ENCODE measurements at places on chromosomes 4 and X.

DNA sequence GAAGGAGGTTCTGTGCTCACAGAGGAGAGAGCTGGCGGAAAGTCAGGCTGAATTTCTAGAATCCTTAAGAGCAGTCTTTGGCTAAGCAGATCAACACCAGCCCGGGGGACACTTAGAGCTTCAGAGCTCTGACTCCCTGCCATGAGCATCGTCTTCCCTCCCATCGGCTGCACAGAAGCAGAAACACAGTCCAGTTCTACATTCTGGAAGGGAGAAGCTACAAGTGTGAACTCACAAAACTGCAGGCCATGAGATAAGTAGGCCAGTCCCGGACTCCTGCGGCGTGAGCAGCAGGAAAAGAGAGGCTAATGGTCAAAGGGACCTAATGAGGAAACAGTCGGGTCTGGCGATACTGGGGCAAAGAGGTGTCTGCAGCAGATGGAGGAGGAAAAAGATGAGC lies 211.5 kb downstream of the DHX15 start:
- DNase-seq, result no peak

DNA sequence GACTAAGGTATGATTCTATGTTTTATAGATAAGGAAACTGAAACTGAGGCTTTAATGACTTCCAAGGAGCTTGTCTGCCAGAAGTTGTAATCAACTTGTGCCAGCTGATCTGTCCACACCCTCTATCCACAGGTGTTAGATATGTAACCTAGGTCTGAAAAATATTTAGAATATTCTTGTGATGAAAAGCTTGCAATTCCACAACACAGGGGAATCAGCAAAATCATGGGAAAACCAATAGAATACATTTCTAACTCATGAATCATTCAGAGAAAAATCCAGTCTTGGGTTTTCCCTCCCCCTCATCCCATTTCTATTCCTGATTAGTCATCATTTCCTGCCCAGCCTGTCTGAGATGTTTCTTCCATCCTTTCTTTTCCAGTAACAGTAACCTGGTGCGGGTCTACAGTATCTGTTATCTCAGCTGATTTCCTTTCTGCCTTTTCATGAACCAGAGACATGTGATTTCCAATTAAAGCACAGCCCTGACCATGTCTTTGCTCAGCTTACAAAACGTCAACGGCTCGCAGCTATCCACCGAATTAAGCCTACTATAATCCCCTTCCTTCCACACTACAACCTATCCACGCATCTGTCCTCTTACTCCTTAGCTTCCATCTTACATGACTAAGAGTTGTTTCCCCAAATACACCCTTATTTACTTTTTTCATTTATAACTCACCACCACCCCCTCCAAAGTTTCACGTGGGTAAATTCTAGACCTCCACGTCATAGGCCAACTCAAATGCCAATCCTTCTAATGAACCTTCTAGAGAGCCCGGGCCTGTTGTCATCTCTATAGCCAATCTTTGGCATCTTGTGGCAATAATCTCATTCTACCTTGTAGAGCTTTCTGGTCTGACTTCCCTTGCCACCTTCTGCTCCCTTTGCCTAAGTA lies 961 bp upstream of the NOCT start:
- no peak for DNase-seq

DNA sequence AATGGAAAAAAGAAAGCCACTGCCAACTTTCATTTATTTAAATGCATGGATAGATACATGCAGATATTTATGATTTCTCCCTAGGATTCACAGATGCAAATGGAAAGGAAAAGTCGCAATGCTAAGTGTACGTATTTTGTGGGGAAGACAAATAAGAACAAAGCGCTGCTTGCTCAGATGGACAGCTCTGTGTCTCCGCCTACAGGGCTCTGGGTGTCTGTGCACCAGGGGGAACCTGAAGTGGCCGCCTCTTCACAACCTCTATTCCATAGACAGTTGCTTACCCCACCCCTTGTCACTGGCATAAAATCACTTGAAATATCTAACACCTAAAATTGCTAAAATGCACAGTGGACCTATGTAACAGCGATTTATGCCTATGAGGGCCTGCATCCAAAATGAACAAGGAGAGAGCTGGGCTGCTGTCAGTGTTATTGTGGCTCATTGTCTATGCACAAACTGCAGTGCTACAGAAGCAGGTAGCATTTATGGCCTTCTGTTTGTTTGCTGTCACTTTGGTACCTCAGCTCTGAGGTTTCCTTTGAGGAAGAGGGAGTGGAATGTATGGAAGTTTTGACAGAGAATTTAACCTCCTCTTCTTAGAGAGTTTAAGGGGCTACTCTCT lies 58.6 kb upstream of the PAGE1 start:
- no peak for DNase-seq

DNA sequence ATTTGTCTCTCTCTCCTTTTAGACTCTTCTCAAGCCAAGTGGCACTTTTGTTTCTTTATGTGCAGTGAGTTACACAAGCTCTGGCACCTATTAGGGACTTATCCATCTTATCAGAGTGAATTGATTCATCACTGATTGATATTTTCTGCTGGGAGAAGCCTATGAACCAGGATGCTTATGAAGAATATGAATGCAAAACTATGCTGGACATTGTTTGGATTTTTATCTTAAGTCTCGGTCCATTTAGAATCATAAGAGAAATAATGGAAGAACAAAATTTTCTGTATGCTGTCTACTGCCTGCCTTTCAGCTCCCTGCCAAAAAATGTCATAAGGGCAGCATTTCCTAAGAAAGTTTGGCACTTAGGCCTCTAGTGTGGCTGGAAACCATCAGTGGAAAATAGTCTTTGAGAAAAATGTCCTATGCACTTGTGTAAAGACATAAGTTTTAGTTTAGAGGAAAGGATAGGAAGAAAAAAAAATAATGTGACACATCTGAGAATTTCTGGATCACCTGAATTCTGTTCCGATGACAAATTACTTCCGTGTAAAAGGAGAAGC lies 365.7 kb upstream of the MAD2L1 start:
- DNase-seq, result no peak

DNA sequence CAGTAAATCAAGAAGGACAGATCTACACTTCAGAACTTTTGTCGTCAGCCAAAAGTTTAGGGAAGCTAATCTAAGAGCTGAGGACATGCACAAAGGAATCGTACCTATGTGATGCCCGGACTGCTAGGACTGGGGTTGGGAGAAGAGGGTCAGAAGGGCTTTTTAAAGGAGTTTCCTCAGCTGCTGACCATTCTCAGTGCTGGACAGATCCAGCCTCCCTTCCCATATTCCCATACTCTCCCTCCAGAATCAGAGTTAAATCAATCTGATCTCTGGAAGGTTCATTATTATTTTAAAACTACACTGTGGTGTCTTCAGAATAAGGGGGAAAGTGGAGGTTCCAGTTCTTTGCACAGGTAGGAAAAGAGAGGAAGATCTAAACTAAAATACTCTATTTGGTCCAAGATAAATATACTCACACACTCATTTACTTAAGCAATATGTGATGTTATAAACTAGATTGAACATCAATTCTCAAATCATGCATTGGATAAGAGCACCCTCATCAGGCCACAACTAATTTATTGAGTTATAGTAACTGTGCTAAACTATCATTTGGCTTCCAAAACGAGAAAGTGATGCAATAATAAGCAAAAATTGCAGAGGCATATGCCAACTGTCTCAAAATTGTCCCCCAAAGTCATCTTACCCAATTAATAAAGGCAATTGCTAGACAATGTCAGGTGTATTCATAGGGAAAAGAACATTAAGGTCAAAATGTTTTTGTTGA lies 124.7 kb downstream of the HNRNPD start:
- DNase-seq, result no peak

GRCh38 chrX:112668476-112669409 lies 11.0 kb downstream of the LHFPL1 start:
- DNase-seq, result no peak

All from dorsolateral prefrontal cortex (tissue), 122 donors.